Central memory CD4-positive, alpha-beta T cell (primary cell): ENCODE measurements at places on chromosomes 4 and X.

DNA sequence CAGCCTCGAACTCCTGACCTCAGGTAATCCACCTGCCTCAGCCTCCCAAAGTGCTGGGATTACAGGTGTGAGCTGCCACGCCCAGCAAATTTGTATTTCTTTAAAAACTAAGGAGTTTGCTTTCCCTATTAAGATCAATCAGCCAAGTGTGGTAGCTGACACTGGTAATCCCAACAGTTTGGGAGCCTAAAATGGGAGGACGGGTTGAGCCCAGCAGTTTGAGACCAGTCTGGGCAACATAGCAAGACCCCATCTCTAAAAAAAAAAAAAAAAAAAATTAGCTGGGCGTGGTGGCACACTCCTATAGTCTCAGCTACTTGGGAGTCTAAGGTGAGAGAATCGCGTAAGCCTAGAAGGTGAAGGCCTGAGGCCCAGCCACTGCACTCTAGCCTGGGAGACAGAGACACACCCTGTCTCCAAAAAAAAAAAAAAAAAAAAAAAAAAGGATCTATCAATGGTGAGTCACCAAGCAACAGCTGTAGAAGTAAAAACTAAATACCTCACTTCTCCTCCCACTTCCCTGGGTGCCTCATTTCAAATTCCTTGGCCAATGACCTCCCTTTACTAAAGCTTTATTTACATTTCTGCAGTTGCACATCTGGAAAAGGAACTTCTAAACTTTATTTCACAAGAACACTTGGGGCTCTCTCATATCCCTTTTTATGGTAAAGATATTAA is 54.5 kb downstream of the LDB2 start:
- no peak for DNase-seq

- DNase-seq: no peak
Measured at GRCh38 chrX:79100791-79101484, 43.5 kb upstream of the GPR174 start.

GRCh38 chrX:87105131-87105530 is 412.5 kb upstream of the KLHL4 start:
- DNase-seq: no peak

GRCh38 chr4:71830497-71831190 is 46.8 kb upstream of the GC start:
- DNase-seq: no peak

DNA sequence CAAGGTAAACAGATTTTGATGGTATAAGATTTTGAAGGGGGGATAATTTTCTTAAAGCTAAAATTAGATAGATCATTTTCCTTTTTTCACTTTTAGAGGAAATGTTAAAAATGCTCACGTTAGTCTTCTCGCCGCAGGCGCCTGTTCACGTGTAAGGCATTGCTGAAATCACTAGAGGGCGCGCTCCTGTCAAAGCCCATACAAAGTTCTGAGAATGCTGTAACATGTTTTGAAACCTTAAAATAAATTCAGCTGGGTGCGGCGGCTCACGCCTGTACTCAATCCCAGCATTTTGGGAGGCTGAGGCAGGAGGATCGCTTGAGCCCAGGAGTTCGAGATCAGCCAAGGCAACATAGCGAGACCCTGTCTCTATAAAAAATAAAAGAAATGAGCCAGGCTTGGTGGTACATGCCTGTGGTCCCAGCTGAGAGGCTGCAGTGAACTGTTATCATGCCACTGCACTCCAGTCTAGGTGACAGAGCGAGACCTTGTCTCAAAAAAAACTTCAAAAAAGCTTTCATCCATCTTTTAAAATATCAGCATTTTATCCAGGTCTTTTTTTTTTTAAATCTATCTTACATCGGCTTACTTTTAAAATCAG is 138.0 kb downstream of the RBMX2 start:
- DNase-seq: no peak

DNA sequence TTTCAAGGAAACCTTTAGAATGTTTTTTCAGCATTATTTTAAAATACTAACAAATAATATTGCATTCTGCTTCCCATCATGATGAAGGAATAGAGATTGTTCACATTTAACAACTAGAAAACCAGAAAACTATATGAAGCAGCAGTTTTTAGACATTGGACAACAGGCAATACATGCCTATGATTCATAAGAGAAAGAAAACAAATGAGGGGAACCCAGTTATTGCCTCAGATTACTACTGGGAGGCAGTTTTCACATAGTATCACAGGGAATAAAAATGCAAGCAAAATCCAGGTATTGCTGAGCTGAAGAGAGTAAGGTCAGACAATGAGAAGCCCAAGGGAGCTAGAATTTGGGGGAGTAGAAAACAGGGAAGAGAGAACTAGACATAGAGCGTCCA is 373.6 kb downstream of the MAPK10 start:
- no peak for DNase-seq

- DNase-seq: no peak
Measured at GRCh38 chr4:152197211-152197610, 338.7 kb downstream of the FBXW7 start.

DNA sequence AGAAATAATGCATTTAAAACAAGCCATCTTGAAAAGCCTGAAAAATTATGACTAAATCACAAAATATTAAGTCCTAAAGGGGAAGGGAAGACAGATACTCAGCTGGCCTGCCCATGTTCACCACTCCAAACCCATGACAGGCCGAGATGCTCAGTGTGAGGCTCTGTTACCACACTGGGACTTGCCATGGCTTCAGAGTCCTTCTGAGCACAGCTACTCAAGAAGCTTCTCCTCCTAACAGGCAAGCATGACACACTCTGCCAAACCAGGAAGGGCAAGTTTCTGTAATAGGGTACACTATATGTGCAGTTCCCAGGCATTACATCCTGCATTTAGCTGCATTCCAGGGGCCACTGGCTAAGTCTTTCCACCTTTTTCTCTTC is 34.0 kb upstream of the CYBB start:
- DNase-seq: no peak

- no peak for DNase-seq
Measured at GRCh38 chr4:5999830-6000365, 18.3 kb downstream of the C4orf50 start.

DNA sequence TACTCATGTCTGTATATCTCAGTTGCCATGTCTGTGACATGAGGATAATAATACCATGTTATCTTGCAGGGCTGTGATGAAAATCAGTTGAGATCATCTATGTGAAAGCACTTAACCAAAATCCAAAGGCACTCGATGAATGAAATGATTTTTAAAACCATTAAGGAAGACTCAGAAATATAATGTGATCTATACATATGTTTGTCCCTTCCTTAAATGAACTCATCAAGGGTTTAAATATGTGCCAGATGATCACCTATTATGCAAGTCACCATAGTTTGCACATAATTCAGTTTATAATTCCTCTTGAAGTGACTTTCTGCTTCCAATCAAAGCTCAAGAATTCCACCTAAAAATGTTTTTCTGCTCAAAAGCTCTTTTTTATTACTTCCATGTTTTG is at the start of gene FOXR2:
Gene FOXR2, plus strand, starts transcription at position 301 of the 400 bp plus-strand sequence. CDS start 312 bp downstream, outside the sequence.
- no peak for DNase-seq

DNA sequence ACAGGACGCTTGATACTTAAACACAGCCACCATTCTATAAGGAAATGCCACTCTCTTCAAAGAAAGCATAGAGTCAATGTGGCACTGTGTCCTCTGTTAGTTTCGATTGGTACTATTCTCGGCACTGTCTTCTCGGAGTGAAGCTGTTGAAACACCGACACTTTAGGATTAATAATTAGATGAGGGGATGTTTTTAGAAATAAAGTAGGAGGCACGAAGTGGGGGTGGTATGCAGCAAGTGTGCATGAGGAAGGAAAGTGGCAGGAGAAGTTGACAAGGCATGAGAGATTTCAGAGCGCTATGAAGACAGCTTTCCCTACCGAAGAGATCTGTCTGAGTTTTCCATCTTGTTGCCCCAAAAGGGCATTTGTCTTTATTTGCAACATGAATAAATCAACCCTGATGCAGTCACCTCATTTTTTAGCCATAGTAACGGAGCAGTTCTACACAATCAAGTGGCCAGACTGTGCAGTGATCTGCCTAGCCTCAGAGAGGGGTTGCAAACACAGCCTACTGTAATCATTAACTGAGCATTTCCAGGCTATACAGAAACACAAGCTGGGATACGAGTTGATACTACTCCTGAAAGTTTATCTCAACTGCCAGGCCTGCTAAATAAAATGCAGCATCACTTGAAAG is 8.3 kb downstream of the GPRIN3 start:
- no peak for DNase-seq

- DNase-seq: no peak
Measured at GRCh38 chrX:138692591-138692990, 18.9 kb downstream of the FGF13 start.

- no peak for DNase-seq
Measured at GRCh38 chr4:143699331-143700045, 987 bp downstream of the FREM3 start.

DNA sequence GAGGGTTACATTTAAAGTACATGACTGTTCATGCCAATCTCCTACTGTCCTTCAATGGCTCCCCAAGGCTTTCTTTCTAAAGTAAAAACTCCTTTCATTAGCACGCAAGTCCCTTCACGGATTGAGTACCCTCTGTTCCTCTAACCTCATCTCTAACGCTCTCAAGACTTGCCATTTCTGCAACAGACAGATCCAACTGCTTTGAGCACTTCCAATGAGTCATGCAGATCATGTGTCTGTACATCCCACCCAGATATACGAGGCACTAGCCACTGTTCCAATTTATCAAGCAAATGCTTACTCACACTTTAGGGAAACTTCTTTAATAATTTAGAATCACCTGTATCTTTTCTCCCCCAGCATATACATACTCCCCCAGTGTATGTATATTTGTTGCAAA is 332.5 kb upstream of the ZFP42 start:
- no peak for DNase-seq

- no peak for DNase-seq
Measured at GRCh38 chr4:114146947-114147618, 167.6 kb upstream of the ARSJ start.

DNA sequence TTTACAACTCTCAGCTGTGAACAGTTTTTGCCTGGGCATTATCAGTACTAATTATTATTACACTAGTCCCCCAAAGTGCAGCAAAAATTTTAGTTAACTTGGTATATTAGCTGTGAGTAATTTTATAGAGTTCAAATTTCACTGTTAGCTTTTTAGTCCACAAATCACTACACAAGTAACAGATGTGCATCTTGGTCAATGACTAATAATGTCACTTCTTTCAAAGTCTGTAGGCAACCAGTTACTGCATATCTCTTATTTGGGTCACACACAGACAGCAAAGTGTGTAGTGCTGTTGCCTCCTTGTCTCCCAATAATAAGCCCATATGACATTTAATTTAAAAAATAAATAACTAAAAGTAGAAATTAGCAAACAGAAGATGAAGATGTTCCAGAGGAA is 159.9 kb downstream of the SCFD2 start:
- no peak for DNase-seq

- no peak for DNase-seq
Measured at GRCh38 chrX:15911734-15912550, 57.3 kb upstream of the AP1S2 start.

- DNase-seq: no peak
Measured at GRCh38 chr4:70619288-70619687, 9.3 kb upstream of the ENAM start.

GRCh38 chr4:39169426-39169825 is 12.9 kb upstream of the WDR19 start:
- no peak for DNase-seq

GRCh38 chr4:84648863-84649647 is 66.1 kb downstream of the CDS1 start:
- DNase-seq: no peak

GRCh38 chr4:57424232-57424897 is 314.2 kb upstream of the IGFBP7 start:
- no peak for DNase-seq

DNA sequence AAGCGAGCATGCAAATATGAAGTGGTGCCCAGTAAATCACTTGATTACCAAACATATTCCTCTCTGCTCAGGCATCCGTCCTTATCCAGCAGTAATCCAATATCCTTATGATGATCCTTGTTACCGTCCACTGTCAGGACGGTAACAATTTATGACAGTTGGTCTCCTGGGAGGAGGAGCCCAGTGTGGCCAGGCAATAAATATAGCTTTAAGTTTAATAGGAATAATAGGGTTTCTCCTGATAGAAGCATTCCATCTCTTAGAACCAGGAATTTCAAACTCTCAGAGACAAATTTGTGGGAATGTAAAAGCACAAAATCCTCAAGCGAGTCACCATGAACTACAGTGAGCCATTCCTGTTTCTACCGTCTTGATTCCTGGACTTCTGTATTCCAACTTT is 171.2 kb upstream of the IL15 start:
- DNase-seq: no peak

- no peak for DNase-seq
Measured at GRCh38 chrX:57178605-57179004, 41.4 kb upstream of the SPIN2A start.

GRCh38 chrX:150326541-150327247 is 36.4 kb upstream of the MAMLD1 start:
- DNase-seq: no peak

- DNase-seq: no peak
Measured at GRCh38 chr4:144582975-144583374, 63.0 kb upstream of the HHIP start.

GRCh38 chr4:1137063-1137776 is 23.9 kb upstream of the RNF212 start:
- no peak for DNase-seq

- no peak for DNase-seq
Measured at GRCh38 chrX:110044346-110045249, 41.7 kb downstream of the TMEM164 start.

DNA sequence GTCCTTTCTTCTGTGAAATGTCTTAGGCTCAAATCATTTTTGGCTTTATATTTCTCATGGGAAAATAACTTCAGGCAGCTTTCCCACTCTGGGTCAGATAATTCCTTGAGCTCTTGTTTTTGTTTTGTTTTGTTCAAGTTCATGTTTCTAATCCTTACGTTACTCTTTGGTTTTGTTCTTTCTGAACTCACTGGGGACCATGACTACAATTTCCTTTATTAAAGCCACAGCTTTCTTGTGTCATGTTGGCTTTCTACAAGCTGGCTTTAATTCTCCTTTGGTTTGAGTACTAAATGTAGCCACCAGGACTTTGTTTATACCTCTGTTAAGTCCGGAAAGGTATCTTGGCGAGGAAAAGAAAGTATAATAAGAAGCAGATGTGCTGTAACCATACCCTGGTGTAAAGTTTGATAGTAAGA is 30.8 kb upstream of the ANXA3 start:
- no peak for DNase-seq

DNA sequence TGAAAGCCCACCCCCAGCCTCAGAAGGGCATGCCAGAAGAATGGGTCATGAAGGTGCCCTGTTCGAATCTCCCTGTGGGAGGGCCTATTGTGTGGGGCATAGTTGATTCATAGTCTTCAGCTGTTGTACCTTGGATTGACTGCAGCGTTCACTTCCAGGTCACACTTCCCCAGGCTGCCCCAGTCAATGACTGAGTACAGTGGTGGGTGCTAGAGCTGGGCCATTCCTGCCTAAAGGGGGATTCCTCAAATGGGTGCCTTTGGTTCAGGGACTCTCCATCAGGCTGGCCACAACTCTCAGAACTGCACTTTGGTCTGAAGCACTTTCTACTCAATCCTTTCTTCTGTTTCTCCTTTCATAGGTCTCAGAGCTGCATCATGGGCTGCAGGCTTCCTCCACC is 35.0 kb upstream of the RASGEF1B start:
- no peak for DNase-seq

- no peak for DNase-seq
Measured at GRCh38 chr4:153934688-153935017, 145.8 kb upstream of the SFRP2 start.

- no peak for DNase-seq
Measured at GRCh38 chr4:53695540-53696463, 104.5 kb upstream of the LNX1 start.

GRCh38 chr4:58808817-58809216 is 1698.6 kb upstream of the IGFBP7 start:
- no peak for DNase-seq

GRCh38 chr4:23972187-23972586 is 82.3 kb upstream of the PPARGC1A start:
- DNase-seq: no peak
